ENCODE measurements at places on chromosomes 1 and 21.

- no peak for DNase-seq
These were observed 2.9 kb downstream of the ZBTB40 start for GRCh38 chr1:22454476-22455056.

GRCh38 chr1:200749090-200749489 lies 10.4 kb downstream of the CAMSAP2 start:
- no peak for DNase-seq

- no peak for DNase-seq
These were observed 664.6 kb upstream of the ADAMTS5 start for GRCh38 chr21:27631471-27631870.

DNA sequence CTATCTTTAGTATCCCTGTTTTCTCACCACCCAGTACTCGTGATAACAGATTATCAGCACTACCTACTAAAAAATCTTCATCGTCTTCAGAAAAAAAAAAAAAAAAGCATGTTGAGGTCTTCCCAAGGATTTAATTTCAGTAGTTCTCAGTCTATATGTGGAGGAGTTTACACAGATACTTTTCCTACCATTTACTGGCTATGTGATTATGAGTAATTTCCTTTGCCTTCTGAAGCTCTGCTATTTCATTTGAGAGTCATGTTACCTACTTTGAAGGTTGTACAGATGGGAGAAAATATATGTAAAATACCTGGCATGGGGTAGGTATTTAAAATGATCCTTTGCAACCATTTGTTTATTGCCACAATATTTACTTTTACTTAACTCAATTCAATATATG lies 399.7 kb downstream of the NEGR1 start:
- DNase-seq = no peak

GRCh38 chr1:84889437-84889836 lies 3.6 kb downstream of the LPAR3 start:
- no peak for DNase-seq

DNA sequence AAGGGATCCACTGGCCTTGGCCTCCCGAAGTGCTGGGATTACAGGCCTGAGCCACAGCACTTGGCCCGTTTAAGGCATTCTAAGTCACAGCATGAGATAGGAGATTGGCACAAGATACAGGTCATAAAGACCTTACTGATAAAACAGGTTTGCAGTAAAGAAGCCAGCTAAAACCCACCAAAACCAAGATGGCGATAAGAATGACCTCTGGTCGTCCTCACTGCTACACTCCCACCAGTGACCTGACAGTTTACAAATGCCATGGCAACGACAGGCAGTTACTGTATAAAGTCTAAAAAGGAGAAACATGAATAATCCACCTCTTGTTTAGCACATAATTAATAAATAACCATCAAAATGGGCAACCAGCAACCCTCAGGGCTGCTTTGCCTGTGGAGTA lies 33.3 kb upstream of the RCC2 start:
- DNase-seq = no peak

- DNase-seq = no peak
These were observed 107.6 kb upstream of the UBE2U start for GRCh38 chr1:64095832-64096231.

Measured in AG09319 (cell line).